Activated CD4-positive, alpha-beta T cell treated with anti-CD3 and anti-CD28 coated beads for 36 hours (primary cell): ENCODE measurements at places on chromosomes 13 and 19. TPM values are rescaled to one million over a fixed set of nuclear protein-coding genes. Genes with fewer than 3 reads are reported as not detected.

ZNF93 gene
- 21.7 TPM for total RNA-seq

GRCh38 chr13:78341032-78341431 is 262.3 kb downstream of the POU4F1 start:
- DNase-seq = no peak

- DNase-seq = peak; percentile 56
These were observed 59.1 kb upstream of the GPR183 start for GRCh38 chr13:99366075-99366987.

DNA sequence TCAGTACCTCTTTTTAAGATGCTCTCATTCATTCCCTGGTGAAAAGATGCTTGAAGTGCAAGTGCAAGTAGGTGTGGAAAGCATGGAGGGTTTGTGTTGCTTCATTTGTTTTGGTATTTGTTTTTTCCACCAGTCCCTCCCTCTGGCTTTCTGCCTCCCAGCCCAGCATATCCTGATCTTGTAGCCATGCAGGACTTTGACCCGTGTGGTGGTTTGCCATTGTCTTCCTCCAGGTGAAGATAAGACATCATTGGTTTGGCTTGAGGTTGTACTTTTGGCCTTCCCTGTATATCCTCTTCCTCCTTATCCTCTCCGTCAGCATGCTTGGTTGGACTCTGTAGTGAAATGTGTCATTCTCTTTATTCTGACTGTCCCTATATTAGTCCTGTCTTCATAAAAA is 9.1 kb downstream of the SPINT2 start:
- no peak for DNase-seq

- no peak for DNase-seq
These were observed 14.9 kb downstream of the SSC5D start for GRCh38 chr19:55503157-55503501.

DNA sequence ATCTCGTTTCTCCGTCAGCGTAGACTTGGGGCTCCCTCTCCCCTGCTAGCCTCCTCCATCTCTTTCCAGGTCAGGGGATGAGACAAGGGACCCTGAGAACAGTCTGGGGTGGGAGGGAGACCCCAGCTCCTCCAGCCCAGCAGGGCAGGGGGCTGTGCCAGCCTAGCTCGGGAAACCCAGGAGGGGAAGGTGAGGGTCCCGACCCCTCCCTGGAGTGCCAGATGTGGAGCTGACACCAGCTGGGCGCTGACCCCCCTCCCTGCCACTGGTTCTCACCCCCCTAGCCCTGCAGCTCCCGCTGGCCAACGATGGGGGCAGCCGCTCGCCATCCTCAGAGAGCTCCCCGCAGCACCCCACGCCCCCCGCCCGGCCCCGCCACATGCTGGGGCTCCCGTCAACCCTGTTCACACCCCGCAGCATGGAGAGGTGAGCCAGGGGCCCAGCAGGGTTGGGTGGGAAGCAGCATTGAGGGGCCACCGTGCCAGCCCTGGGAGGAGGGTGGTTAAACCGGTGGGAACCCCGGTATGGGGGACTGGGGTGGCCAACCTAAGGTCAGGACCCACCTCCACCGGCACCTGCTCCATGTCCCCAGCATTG is 5.1 kb upstream of the TGFBR3L start:
- DNase-seq = no peak
